ENCODE measurements at places on chromosomes 5 and 9. TPM values are rescaled to one million over a fixed set of nuclear protein-coding genes. Genes with fewer than 3 reads are reported as not detected.

FCN2 gene
- total RNA-seq: not detected

- no peak for DNase-seq
Observed at GRCh38 chr5:175654339-175654738, 3.5 kb upstream of the HRH2 start.

DNA sequence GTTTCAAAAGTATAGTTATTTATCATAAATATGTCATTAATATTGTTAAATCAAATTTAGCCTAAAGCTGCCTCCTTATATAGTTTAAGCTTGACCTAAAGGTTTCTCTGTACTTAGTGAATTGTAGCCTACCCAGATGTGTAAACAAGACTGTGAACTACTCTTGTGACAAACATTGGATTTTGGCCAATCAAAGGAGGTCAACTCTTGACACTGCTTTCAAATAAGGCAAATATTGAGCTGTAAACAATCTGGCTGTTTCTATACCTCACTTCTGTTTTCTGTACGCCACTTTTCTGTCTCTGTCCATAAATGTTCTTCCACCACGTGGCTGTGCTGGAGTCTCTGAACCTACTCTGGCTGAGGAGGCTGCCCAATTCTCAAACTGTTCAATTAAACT is 51.2 kb downstream of the FXN start:
- no peak for DNase-seq

DNA sequence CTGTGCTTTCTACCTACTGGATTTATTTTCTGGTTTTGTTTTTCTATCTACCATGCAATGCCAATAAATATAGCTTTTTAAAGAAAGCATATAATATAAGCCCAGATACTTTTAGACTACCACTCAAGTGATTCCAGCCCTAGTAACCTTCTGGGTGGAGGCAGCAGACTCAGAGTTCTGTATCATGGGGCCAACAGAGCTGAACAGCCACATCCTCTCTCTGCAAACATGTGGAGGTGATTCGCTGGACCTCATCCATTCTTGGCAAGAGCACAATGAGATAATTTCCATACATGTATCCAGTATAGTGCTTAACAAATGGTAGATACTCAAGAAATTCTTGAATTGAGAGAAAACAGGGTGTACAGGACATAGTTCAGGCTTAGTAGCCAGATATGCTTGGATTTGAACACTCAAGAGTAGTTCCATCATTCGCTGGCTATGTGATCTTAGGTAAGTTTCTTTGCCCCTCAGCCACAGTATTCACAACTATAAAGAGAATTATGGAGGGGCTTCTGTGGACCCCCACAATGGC is 124.5 kb downstream of the ASTN2 start:
- DNase-seq: no peak

DNA sequence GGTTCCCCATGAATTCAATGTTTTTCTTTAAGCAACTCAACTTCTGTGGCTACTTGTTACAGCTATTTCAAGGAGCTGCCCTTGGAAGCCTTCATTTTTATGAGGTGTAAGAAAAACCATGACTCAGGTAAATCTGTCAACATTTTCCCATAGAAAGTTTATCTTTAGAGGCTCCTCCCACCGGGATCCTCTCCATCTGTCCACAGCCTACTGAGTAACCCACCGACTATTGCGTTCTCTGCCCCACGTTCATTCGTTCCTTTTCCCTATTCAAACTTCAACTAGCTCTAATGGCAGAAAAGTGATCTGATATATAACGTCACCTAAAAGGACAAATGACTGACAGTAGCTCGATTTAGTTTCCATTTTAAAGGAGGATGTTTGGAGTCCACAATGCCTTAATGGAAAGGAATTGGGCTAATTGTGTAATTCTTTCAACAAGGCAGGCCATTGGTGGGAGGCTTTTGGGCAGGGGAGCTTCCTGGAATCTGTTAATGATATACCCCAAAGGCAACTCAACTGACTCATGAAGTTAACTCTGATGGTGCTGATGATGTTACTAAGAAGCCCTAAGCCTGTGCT is 29.3 kb upstream of the NR3C1 start:
- DNase-seq: no peak

- peak; percentile 11 for DNase-seq
Observed at GRCh38 chr9:134942011-134942787, 24.5 kb upstream of the FCN1 start.

GRCh38 chr5:15254607-15255006 is 245.4 kb upstream of the FBXL7 start:
- no peak for DNase-seq

- no peak for DNase-seq
Observed at GRCh38 chr5:168118042-168118668, 173.3 kb upstream of the WWC1 start.

ANKDD1B gene
- 3.8 TPM for total RNA-seq

DNA sequence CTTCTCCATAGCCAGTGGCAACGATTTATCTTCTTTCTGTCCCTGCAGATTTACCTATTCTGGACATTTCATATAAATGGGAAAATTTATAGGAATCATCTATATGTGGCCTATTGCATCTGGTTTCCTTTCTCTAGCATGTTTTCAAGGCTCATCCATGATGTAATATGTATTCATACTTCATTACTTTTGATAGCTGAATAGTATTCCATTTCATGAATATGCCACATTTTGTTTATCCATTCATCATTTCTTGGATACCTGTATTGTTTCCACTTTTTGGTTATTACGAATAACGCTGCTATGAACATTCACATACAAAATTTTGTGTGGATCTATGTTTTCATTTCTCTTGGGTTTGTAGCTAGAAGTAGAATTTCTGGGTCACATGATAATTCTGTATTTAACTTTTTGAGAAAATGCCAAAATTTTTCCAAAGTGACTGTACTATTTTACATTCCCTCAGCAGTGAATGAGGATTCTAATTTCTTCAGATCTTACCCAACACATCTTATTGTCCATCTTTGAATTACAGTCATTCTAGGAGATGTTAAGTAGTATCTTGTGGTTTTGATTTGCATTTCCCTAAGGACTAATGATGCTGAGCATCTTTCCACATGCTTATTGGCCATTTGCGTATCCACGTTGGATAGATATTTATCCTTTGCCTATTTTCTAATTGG is 3.6 kb downstream of the IARS1 start:
- peak; percentile 60 for DNase-seq

DNA sequence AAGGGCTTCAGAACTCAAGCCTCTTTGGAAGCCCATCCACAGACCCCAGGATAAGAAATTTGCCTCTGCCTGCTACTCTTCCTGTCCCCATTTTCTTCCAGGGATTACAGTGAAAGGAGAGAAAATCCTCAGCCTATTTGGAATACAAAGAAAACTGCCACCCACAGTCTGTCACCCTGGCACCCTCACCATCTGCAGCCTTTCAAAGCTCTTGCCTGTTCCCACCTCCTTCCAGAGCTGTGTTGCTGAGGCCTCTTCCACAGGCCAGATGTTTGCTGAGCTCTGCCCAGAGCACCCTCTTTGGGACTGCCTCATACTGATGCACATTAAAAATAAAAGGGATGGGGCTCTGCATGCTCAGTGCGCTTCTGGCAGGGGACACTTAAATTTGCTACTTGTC is 35.9 kb upstream of the TAF1L start:
- DNase-seq: no peak

FSD1L gene
- total RNA-seq: 7.0 TPM

SOWAHA gene
- not detected for total RNA-seq

DNA sequence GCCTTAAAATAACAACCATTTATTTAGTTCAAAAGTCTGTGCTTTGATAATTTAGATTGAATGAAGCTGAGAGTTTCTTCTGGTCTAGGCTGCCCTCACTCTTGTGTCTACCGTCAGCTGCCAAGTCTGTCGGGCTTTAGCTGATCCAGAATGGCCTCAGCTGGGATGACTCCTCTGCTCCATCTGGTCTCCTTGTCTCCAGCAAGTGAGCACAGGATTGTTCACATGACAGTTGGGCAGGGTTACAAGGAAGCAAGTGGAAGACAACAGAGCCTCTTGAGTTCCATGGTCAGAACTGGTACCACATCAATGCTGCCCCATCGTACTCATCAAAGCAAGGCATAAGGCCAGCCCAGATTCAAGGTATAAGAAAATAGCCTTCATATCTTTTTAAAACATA is 9.0 kb downstream of the HTR1A start:
- DNase-seq: no peak

DNA sequence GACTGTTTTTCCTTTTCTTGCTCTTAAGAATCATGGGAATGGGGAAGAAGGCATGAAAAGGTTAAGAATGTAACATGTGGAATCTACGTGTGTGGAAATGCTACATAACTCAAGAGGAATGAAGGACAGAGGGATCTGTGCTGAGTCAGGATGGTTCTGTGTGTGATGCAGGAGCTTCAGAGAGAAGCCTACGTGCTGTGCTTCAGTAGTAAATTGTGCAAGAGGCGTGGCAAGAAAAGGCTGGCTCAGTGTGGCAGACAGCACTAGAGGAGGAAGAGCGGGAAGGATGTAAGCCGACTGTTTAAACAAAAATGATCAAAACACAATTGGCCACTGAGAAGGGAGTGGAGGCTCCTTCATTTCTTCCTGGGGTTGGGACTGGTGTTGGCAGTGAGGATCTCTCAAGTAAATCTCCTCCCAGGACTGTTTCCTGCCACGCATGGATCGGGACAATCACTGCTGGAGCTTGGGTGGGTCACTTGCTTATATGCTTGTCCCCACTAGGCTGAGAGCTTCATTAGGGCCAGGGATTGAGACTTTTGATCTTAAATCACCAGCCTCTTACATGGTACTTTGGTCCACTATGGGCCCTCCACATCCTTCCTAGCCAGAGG is 59.4 kb upstream of the BASP1 start:
- DNase-seq: peak; percentile 94

NXNL2 gene
- total RNA-seq: 0.74 TPM

GRCh38 chr5:146410272-146410671 is 36.9 kb upstream of the TCERG1 start:
- no peak for DNase-seq

DNA sequence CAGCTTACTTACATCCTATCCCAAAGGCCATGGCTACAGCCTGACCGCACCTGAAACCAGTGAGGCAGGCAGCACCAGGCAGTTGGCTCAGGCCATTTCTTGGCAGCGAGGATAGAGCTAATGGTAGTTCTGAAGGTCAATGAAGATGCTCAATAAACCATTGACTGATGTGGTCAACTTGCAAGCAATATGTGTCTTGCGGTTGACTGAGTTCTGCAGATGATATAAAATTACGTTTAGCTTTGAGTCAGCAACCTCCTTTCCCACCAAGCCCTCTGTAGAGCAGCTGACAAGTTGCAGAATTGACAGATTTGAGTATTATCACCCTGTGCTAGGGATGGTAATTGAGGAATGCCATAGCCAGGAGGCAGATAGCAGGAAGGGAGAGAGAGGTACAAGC is 189.0 kb upstream of the PUM3 start:
- DNase-seq: no peak
